ENCODE measurements at places on chromosomes 5 and 9. TPM values are rescaled to one million over a fixed set of nuclear protein-coding genes. Genes with fewer than 3 reads are reported as not detected.

DNA sequence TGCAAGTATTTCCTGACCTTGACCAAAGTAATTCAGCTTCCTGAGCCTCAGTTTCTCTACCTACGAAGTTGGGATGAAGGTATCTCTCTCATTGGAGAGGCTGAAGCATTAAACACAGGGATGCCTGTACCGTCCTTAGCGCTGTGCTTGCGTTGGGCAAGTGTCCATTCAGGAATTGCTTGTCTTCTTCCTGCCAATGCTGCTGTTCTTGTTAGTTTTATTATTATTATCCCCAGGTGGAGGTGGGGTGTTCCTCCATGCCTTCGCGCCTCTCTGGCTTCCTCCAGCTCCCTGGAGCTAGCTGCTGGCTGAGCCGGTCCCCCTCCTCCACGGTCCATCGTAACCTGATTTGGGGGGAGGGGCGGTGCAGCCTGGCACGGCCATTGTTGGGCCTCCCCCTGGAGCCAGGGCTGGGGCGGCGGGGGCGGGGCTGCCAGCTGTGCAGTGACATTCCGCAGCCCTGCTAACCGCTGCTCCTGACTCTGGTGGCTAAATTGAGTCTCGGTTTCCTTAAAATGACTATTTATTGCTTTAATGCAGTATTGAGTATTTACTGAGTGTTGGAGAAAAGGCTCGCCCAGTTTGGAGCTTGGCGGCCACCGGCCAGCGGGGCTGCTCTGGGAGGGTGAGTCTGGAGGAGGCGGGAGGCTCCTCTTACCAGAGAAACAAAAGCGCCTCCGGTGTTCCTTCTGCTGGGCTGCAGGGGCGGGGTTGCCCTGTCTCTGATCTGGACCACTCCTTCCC is 51.3 kb downstream of the LMX1B start:
- no peak overlapping the region for H3K27ac ChIP-seq
- no peak overlapping the region for H3K4me3 ChIP-seq
- peaks cover 7% of the 10 kb centered on the region for H3K4me1 ChIP-seq
- peaks cover 15% of the 10 kb centered on the region for H3K27me3 ChIP-seq

DNA sequence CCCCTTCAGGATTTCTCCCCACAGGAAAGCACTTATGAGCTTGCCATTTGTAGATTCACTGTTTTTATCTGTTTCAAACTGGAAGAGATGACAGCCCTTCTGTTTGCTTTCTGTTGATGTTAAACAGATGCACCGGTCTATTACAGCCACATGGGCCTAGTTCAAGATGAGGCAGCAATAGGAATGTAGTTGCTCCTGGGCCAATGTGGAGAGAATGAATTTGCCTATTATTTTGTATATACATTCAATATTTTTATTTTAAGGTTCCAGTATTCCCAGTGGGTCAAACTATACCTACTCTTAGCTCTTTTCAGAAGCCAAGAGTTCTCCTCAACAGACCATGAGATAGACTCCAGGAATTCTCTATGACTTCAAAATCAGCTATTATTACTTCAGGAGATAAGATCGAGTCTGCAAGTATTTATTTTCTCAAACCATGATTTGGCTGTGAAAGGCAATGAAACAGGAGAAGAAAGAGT is 461.6 kb downstream of the RASEF start:
- no peaks in the 10 kb centered on the region for H3K36me3 ChIP-seq
- H3K27me3 ChIP-seq: no peaks in the 10 kb centered on the region
- H3K4me1 ChIP-seq: peaks cover 43% of the 10 kb centered on the region

- DNase-seq: no peak
- H3K36me3 ChIP-seq: peaks cover 77% of the 10 kb centered on the region
- no peak overlapping the region for H3K27ac ChIP-seq
These were observed 31.6 kb downstream of the NUP188 start for GRCh38 chr9:128979111-128979510.

PLAC8L1 gene
- total RNA-seq: not detected

PDE6A gene
- not detected for total RNA-seq

DNA sequence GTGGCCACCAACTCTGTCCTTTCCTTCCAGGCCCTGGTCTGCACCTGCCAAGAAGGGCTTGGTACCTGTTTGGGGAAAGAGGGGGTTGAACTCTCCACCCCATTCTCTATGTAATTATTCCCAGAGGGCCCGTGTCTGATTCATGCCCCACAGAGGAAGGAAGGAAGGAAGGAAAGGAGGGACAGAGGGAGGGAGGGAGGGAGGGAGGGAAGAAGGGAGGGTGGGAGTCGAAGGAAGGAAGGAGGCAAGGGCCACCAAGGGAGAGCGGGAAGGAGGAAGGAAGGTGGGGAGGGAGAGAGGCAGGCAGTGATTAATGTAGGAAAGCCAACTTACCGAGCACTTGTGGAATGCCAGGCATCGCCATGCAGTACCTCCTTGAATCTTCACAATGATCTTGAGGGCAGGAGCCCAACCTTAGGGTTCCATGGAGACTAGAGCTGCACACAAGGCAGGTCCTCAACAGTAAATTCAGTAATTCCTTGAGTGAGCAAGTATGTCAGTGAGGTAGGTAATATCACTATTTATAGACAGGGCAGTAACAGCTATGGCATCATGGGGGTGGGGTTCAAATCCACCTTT is 75.8 kb downstream of the FGF18 start:
- peak overlapping the region; percentile 7 for H3K4me3 ChIP-seq
- peak overlapping the region; percentile 59 for H3K27ac ChIP-seq
- no peaks in the 10 kb centered on the region for H3K36me3 ChIP-seq
- DNase-seq: no peak
- H3K27me3 ChIP-seq: no peaks in the 10 kb centered on the region

DNA sequence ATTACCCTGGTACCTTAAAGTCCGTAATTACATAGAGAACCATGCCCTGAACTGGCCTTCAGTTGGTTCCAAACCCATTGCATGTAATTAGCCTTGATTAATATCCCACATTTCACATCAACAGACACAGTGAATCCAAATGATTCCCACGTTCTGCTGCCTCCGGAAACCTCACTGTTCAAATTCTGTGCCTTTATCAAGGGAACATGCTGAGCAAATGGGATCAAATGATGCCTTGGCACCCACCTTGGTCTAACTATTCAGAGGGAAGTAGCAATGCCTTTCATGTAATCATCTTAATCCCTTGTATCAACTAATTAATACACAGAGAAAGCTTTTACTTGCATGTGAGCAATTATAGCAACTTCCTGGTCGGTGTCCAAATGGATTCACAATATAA is 100.6 kb downstream of the EFNA5 start:
- H3K4me1 ChIP-seq: peaks cover 17% of the 10 kb centered on the region
- no peak for DNase-seq
- no peak overlapping the region for H3K4me3 ChIP-seq
- H3K36me3 ChIP-seq: no peaks in the 10 kb centered on the region
- H3K27ac ChIP-seq: no peak overlapping the region

DNA sequence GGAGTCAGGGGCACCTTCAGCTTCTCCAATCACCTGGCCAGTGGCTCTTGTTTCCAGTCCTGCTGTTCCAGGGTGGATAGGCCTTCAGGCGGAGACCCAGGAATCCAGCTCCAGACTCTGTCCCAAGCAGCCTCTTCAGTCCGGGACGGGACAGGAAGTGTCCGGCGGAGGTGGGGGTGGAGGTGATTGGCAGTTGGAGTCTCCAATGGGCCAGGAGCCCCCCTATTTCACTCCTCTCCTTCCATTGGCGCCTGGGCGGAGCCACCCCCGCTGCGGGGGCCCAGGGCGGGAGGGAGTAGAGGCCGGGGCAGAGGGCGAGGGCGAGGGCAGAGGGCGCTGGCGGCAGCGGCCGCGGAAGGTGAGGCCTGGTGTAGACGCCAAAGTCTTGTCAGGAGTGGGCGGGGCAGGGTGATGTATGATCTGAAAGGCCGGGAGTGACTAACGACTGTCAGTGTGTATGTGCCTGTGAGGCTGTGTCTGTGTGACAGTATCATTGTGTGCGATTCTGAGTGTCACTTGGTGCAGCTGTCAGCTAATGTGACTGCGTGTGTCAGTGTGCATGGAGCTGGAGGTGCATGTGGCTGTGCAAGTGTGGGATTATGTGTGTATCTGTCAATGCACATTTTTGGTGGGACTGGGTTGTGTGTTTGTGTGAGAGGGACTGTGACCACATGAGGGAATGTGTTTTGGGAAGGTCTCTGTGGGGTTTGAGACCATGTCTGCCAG is at the start of gene IL11RA:
Gene IL11RA (plus strand): TSS at position 310 of the 726 bp plus-strand sequence. CDS start 3,033 bp downstream, outside the sequence.
- H3K4me1 ChIP-seq: peaks cover 59% of the 10 kb centered on the region
- H3K36me3 ChIP-seq: peaks cover 18% of the 10 kb centered on the region
- H3K27ac ChIP-seq: peak within 1 kb of the TSS; percentile 83
- peak within 1 kb of the TSS; percentile 51 for H3K4me3 ChIP-seq

- H3K27me3 ChIP-seq: no peaks in the 10 kb centered on the region
- no peak for DNase-seq
- H3K27ac ChIP-seq: no peak overlapping the region
- H3K4me3 ChIP-seq: no peak overlapping the region
- peaks cover 76% of the 10 kb centered on the region for H3K36me3 ChIP-seq
- peaks cover 29% of the 10 kb centered on the region for H3K4me1 ChIP-seq
These were observed 3.8 kb downstream of the NOL6 start for GRCh38 chr9:33469891-33470290.

DNA sequence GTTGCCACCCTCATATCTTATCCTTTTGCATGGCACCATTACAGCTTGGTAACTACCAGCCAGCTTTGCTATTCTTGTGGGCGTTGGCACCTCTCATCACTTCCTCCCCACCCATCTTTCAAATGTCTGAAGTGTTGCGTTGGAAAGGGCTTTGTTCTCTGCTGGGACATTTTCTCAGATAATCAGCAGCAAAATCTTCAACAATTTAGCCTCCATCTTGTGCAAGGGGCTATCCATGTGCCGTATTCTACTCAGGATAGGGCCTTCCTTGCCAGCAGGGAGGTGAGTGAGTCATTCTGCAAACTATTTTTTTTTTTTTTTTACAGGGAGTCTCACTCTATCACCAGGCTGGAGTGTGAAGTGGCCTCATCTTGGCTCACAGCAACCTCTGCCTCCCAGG is 62.1 kb upstream of the NUDT12 start:
- no peaks in the 10 kb centered on the region for H3K4me1 ChIP-seq
- DNase-seq: no peak
- no peak overlapping the region for H3K4me3 ChIP-seq
